ENCODE measurements at places on chromosomes 4 and X.
A peak's percentile ranks its signal among the peaks of the same experiment; 100 is the strongest.

GRCh38 chr4:56684320-56685050 is 3.4 kb upstream of the HOPX start:
- no peak for DNase-seq

DNA sequence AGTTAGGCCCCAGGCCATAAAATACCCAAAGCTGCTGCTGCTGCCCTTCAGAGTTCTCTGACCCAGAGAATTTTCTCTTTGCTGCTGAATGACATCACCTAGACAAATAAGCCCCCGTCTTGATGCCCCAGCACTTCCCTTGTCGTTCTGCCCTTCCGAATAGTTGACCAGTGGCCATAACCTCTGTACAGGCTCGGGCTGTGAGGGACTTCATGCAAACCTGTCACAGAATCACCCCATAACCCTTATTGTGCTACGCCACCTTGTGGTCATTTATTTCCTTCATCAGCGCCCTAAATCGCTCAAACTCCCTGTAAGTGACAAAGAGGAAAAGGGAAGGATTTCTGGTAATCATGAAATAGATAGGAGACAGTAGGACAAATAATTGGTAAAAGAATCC is 18.8 kb downstream of the SPACA5 start:
- peak; percentile 58 for DNase-seq

DNA sequence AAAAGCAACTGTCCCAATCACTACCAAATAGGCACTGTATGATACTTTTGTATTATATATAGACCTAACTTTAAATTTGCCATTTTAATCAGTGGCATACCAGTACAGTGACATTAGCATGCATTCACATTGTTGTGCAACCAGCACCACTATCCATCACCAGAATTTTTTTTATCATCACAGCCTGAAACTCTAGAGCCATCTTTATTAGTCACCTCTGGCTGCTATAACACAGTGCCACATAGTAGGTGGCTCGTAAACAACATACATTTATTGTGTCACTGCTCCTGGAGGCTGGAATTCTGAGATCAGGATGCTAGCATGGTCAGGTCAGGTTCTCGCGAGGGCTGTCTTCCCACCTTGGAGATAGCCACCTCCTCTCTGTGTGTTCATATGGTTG is 188.4 kb upstream of the GALNT7 start:
- DNase-seq, result no peak

- no peak for DNase-seq
Measured at GRCh38 chrX:136586386-136586785, 54.4 kb downstream of the VGLL1 start.

DNA sequence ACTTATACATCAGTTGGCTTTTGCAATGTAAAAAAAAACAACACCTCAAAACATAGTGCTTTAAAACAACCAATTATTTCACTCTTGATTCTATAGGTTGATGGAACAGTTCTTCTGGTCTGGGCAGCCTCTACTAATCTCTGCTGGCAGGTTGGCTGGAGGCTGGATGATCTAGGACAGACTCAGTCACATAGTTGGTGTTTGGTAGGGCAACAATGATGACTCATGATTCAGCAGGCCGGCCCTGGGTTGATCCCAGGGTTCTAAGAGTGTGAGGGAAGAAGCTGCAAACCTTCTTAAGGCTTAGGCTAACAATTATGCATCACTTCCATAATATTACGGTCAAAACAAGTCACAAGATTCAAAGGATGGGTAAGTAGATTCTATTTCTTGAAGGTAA is 558.2 kb downstream of the ZNF674 start:
- no peak for DNase-seq

GRCh38 chrX:133989490-133989889 is 4.1 kb upstream of the GPC3 start:
- no peak for DNase-seq

Data from MM.1S (cell line).